Nucleus accumbens (tissue), 56 donors: ENCODE measurements at places on chromosomes 7 and 10.

GRCh38 chr7:110058401-110058800, 1032.5 kb upstream of the LRRN3 start:
- DNase-seq, result no peak

DNA sequence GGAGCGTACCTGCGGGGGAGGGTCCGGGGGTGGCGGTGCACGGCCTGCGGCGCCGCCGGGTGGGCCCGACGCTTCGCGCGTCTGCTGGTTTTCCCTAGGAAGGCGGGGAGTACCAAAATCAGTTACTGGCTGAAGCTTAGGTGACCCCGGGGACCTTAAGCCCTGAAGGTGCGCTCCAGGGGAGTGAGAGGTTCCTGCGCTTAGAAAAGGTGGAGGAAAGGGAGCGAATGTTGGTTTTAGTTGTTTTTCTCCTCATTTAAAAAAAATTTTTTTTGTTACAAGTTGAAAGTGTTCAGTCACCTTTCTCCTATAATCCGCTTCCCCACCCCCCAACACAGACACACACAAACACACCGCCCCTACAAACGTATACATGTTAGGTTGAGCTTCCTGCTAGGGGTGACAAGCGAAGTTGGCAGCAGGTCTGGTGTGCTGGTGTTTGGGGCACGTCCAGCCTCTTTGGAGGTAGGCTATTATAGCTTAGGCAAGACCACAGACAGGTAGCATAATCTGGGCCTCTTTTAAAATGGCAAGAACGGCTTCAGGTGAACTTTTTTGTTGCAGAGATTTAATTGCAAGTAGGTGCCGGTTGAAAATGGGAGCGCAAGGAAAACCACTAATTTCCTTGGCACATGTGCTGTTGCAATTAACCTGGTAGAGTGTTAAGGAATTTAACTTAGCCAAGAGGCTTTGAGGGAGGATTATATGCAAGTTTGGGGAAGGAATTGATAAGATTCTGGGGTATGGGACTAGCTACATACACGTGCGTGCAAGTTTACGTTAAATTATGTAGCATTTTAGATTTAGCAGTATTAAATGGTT, 945 bp downstream of the ADD3 start:
- no peak for DNase-seq

DNA sequence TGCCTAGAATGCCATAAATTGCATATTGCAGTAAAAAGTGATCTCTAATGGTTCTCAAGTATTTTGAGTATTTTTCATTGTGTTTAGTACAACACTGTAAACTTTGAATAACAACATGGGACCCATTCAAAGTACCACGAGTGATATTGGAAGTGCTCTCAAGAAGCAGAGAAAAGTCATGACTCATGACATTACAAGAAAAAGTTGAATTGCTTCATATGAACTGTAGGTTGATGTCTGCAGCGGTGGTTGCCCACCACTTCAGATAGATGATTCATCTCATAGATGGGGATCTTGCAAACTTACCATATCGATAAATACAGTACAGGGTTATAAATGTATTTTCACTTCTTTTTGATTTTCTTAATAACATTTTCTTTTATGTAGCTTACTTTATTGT, 33.9 kb downstream of the ENTPD1 start:
- no peak for DNase-seq

- no peak for DNase-seq
These were observed 7.1 kb downstream of the ASB10 start for GRCh38 chr7:151179946-151180345.

DNA sequence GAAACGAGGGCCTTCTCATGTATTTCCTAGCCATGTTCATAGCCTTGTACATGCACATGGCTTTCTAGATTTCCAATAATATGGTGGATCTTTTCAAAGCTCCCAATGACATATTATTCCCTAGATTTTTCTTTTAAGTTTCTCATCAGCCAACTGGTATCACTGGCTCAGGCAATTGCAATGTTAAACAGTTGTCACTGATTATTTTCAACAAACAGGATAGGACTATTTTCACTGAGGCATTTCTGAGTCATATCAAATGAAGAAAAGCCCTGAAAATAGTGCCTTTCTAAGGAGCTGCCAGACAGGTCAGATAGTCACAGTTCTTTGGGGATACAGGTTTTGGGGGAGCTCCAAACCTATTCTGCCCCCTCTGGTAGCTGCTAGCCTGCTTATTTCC, 4.5 kb upstream of the LMTK2 start:
- no peak for DNase-seq

- DNase-seq, result no peak
These were observed 174.8 kb downstream of the CELF2 start for GRCh38 chr10:11192304-11193000.

DNA sequence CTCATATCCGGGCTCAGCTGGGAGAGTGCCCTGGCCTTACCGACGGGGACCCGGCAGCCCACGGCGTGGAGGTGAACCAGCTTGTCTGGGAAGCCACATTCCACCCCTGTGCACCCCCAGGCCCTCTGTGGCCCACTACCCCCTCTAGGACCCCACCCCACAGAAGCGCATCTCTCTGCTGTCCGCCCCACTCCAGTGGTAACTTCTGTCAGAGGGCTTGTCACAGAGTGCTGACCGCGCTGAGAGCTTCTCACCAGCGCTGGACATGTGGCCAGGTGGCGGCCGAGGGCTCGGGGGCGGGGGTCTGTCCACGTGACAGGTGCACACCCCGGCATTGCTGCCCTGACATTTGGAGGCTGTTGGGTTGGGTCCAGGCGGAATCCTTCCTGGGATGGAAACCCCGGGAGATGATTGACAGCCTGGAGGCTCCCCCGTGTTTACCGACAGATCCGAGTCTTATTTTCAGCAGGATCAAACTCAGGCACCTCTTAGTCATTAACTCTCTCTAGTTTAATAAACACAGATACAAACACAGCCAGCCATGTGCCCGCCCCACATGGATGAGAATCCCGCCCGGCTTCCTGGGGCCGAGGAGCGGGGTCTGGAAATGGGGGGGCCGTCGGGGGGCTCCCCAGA, 5.1 kb downstream of the ELFN1 start:
- DNase-seq, result no peak

DNA sequence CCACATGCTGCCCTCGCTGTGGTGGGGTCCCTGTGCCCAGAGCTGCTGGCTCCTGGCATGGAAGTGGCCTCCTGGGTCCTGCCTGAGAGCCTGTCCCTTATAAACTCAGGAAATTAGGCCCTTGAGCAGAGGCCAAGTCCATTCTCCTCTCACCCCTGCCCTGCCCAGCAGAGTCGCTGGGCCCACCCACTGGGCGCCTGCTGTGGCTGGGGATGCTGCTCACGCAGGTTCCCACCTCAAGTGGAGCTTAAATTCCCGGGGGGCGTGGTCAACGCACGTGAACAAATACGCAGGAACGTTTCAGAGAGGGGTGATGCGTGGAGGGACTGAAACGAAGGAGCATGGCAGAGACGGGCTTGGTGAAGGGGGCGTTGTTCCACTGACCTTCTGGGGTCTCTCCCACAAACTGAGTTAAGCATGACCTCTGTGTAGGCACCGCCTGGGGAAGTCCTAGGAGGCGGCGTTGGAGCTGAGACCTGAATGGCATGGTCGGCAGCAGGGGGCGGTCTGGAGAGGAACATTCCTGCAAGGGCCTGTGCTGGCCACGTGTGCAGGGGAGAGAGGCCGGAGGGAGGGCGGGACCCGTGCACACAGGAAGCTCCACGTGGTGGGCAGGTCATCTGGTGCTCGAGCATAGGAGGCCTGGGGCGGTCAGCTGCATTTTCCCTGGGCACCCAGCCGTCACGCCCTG, 27.9 kb downstream of the FAM20C start:
- no peak for DNase-seq

DNA sequence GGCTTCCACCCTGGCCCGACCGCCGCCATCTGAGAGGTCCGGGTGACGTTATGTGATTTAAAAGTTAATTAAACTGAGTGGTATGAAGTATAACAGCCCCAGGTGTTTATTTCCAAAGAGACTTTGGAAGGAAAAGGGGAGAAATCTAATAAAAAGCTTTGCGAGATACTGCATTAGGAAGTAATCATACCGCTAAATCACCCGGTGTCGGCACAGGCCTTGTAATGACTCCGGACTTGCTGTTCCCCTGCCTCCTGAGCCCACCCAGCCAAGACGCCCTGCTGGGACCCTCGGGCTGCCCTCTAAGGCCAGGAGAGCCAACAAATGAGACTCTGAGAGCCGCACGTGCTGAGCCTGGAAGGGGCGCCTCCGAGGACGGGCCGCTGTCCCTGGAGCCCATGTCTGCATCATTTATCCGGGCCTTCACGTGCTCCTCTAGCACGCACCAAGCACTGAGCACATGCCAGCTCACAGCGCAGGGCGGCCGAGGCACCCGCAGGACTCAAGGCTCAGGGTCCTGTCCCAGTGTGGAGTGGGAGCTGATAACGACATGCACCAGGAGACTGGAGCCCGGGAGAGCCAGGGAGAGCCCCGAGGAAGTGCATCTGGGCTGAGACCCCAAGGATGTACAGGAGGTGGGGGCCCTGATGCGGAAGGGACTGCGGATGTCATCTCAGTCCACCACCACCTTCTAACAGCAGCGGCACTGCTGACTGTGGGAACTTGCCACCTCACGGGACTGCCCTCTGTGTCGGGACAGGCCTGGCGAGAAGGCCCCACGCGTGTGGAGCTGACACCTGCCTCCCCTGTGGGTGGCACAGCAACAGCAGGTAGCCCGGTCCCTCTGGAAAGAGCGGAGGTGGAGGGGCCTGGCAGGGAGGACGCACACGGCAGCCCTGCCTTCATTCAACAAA, 182.7 kb downstream of the ELFN1 start:
- DNase-seq, result no peak

DNA sequence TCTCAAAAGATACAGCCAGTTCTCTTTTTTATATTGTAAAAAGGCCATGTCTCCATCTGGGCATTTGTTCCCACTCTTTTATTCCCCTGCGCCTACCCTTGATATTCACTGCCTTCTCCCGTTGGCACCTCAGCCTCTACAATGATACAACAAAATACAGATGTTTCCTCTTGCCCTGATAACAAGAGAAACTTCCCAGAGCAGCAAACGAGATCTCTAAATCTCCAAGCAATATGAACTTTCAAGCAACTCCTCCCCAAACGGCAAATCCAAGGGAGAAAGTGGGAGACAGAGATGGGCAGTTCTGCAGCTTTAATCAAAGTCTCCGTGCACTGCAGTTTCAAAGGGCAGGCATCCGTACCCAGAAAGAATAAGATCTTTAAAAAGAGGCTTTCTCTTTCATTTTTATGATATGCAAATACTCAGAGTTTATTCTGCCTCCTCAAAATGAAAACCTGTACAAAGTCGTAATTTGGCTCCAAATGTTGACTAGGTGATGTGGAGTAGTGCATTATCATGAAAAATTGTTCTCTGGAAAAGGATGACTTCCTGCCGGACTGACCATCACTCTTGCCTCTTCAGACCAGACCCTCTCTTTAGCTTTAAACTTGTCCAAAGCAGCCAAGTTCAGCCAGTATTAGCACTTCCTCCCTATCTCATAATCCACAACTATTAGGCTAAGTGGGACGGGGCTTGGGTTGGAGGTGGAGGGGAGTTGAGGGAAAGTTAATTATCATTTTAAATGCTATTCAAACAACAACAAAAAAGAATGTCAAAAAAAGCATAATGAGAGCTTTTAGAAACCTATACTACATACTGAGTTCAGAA, 682 bp downstream of the HGF start:
- DNase-seq, result no peak

GRCh38 chr10:67780759-67781538, 57.0 kb downstream of the DNAJC12 start:
- DNase-seq, result no peak

DNA sequence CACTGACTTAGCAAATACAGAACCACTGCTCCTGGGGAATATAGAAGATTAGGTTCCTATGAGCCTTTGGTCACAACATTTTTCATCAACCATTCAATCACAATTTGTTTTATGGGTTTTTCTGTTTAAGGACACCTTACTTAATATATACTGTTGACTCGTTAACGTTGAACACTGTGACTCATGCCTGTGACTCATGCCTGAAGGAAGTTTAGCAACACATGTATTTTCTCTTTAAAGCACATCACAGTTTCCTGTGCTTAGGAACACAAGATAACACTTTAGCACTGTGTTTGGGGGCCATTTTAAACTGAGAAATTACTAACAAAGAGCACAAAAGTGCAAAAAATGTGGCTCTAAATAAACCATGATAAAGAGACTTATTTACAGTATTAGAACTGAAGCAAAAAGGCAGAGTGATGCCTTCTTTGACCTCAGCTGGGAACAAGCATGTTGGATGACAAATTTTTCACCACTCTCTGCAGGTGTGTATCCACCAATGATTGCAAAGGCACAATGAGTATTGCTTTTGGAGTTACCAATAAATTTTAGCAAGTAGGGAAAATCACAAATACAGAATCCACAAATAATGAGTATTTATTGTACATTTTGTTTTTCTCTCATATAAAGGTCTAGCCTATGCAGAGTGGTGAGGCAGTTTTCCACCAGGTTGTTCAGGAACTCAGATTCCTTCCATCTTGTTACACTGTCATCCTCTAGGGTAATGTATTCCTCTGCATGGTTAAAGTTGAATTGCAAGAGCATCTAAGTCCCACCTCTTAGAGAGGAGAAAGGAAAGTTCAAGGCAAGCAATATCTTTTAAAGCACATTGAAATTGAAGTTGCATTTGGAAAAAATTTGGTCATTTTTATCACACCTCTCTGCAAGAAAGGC, 7.3 kb downstream of the FGFBP3 start:
- no peak for DNase-seq
